ENCODE measurements at places on chromosomes 6 and 20.

DNA sequence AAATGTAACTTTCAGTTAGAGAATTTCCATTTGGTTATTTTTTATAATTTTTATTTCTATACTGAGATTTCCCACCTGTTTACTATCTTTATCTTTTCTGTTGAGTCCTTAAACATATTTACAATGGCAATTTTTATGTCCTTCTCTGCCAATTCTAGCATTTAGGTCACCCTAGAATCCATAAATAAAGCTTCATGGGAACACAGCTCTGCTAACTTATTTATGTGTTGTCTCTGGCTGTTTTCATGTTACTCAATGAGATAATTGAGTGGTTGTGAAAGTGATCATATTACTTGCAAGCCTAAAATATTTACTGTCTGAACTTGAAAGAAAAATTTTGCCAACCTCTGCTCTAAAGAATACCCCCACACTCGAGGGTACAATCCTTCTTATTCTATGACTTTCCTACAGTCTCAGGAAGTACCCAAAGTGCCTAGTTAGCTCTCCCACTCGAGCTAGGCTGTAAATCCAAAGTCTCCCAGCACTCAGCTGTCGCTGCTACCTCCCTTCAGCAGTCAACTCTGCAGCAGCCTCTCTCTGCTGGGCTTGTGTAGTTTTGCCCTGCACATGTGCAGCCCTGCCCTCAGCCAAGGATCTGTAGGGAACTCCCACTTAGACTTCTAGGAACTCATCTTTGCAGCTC lies 53.5 kb upstream of the GCLC start:
- no peak for DNase-seq

GRCh38 chr6:105015482-105015881 lies 58.6 kb downstream of the LIN28B start:
- no peak for DNase-seq

- no peak for DNase-seq
Measured at GRCh38 chr6:152952045-152952444, 30.8 kb downstream of the FBXO5 start.

GRCh38 chr6:34555007-34555322 lies 1.2 kb downstream of the SPDEF start:
- no peak for DNase-seq

DNA sequence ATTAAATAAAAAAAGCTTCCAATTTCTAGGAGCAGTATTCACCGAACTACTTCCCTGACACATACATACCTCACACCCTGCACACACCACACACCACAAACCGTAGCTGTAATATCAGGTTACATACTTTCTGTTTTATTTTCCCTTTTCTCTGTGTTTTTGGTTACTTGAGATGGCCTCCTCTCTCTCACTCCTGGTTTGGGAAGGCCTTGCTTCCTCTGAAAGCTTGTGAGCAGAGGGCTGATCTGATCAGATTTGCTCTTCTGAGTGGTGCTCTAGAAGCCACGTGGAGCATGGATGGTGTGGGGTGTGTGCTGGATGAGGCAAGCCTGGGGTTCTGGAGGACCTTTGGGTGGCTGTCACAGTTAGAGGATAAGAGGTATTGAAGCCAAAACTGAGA lies 20.9 kb downstream of the UTRN start:
- DNase-seq: peak; percentile 50

DNA sequence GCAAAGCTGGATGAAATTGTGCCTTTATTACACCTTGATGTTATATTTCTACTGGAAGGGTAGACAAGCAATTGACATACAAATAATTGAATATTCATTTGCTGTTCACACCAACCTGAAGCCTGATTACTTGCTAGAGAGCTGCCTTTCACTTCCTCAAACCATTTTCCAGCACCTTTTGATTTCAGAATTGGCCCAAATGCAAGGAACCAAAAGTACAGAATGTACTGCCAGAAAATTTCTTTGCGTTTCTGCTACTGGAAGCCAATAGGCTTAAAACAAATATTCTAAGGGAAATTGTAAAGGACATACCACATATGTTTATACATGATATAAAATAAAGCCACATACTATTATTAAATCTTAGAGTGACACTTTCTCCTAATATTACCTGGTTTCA lies 94.5 kb downstream of the RFPL4B start:
- no peak for DNase-seq

GRCh38 chr20:37939701-37940560 lies 37.0 kb downstream of the VSTM2L start:
- DNase-seq: no peak

GRCh38 chr6:148890652-148891404 lies 144.0 kb downstream of the UST start:
- DNase-seq: no peak

DNA sequence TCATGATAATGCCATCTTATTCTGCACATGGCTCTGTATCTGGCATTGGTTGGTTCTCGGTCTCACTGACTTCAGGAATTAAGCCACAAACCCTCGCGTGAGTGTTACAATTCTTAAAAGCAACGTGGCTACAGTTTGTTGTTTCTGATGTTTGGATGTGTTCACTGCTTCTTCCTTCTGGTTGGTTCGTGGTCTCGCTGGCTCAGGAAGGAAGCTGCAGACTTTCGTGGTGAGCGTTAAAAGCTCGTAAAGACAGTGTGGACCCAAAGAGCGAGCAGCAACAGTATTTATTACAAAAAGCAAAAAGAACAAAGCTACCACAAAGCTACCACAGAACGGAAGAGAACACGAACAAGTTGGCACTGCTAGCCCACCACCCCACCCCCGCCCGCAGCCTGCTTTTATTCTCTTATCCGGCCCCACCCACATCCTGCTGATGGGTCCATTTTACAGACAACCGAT lies 51.1 kb downstream of the MYLIP start:
- peak; percentile 79 for DNase-seq

DNA sequence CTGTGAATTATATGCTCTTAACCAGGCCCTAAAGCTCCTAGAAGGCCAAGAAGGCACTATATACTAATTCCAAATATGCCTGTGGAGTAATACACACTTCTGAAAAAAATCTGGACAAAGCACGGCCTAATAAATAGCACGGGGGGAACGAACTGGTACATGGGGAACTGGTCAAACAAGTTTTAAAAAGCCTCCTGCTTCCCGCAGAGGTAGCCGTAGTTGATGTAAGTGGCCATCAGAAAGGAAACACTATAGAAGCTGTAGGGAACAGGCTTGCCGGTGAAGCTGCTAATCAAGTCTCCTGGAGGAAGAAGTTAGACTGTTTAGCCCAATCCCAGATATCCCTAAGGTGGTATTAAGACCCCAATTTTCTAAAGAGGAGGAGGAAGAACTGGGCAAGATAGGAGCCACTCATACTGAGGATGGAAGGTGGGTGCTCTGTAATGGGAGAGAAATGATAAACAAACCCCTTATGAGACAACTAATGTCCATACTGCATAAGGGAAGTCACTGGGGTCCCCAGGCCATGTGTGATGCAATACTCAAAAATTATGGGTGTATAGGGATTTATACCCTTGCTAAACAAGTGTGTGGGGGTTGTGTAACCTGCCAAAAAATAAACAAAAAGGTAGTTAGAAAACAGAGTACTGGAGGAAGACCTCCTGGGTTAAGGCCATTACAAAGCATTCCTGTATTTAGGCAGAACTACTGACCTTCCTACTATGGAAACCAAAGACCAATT lies 27.1 kb upstream of the ZNF318 start:
- no peak for DNase-seq

GRCh38 chr6:137165375-137166246 lies 7.8 kb downstream of the IL22RA2 start:
- DNase-seq: peak; percentile 46

DNA sequence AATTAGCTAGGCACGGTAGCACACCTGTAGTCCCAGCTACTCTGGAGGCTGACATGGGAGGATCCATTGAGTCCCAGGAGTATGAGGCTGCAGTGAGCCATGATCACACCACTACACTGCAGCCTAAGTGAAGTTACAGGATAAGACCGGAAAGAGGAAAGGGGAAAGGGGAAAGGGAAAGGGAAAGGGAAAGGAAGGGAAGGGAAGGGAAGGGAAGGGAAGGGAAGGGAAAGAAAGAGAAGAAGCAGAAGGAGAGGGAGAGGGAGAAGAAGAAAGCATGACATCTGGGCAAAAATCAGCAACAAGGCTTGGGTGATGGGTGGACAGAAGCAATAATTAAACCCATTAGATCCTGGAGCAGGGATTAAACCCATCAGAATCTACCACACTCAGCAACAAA lies 101.7 kb upstream of the RAB32 start:
- DNase-seq: no peak

DNA sequence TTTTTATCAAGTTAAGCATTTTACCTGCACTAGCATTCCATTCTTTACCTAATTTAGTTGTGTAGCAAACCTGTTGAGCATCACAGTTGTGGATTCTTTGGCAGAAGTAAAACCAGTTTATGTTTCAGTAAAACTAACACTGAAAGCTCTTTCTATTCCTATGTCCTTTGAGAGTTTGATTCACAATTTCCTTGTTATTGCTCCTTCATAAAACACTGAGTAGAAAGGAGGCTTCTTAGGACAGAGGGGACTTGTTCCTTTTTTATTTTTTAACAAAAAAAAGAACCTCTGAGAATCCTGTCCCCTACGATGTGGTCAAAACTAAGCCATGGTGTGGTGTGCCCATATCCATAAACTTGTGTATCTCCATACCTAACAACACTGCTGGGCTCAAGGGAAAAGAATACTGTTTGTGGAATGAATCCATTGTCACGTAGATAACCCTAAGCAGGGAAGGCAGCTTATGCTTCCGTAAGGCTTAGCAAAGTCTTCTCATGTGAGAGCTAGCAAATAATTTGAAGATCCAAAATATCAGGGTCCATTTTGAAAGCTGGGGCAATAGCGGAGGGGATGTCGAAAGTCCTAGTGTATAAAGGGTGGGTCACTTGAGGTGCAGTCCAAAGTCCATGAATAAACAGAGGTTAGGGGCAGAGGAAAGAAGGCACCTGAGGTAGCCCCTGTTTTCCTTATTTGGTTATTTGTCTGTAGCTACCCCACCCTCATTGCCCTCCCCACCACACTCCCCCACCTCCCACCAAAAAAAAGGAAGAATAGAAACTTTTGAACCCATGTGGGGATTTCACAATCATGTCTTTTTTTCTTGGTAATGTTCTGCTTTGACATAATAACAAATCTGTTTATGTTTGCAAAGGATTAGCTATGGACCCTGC lies 71.0 kb downstream of the PLAGL1 start:
- no peak for DNase-seq

GRCh38 chr6:45377043-45377553 lies 636 bp downstream of the SUPT3H start:
- DNase-seq: no peak

DNA sequence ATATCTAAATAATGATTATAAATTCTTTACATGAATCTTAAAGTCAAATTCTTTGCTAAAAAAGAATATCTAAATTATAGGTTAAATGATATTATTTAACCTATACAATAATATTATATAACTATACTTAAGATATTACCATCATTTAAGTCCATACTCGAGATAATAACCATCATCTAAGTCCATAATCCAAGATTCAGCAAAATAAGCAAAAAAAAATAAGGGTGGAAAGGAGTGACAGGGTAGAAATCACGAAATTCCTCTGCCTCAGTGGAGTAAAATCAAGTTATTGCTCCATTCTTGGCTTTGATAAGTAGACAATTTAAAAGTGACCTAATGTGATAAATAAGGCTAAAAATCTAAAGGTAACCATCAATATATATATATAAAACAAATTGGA lies 9.7 kb downstream of the IL17A start:
- DNase-seq: no peak

- no peak for DNase-seq
Measured at GRCh38 chr20:58188527-58188926, 39.9 kb downstream of the ANKRD60 start.

- no peak for DNase-seq
Measured at GRCh38 chr6:10682355-10682988, 11.9 kb downstream of the C6orf52 start.

GRCh38 chr6:84093441-84094435 lies 60.2 kb downstream of the MRAP2 start:
- DNase-seq: no peak

DNA sequence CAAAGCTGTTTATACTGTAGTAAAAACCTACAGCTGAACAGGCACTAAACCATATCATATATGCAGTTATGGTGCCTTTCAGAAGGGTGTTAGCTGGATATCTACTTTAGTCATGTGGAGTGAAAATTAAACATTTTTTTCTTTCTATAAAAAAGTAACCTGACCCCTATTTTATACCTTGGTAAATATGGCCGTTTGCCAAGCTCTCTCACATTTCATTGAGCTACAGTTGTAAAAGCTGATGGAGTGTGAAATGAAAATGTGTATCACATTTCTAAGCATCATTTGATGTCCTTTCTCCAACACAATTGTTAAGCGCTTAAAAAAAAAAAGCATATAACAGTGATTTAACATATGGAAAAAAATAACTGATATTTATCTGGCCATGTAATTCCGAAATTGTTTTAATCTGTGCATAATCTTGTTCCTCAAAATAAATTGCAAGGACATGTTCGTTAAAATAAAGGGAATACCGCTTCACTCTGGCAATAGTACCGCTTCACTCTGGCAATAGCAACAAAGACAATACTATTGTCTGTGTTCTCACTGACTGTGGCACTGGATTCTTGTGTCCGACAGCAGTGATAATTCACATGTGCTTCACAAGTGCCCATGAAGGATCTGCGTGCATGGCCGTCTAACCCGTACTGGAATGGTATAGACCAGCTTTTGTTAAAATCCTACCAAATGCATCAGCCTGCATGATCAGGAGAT lies 391.8 kb upstream of the SOX4 start:
- DNase-seq: no peak

GRCh38 chr20:31674895-31675827 lies 37.4 kb downstream of the COX4I2 start:
- peak; percentile 79 for DNase-seq

GRCh38 chr6:88456221-88456859 lies 290.2 kb upstream of the CNR1 start:
- no peak for DNase-seq

- DNase-seq: peak; percentile 86
Measured at GRCh38 chr6:158817728-158818580, 1.2 kb downstream of the EZR start.

DNA sequence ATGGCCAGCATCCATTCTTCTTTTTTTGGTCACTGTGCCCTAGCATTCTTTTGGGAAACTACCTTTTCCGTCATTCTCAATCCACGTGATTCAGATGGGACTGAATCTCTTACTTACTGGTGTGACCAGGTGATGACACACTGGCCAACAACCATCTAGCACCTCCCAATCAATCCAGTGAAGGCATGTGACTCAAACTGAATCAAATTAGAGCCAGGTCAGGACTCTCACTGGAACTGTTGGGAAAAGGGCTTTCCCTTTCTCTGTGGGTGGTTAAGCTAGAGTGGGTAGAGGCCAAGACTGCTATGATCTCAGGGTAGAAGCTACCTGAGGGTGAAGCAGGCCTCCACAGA lies 36.2 kb upstream of the ZMYND8 start:
- no peak for DNase-seq

All from CD4-positive, alpha-beta T cell treated with Interleukin-10 for 1 hour (primary cell).